Smooth muscle cell of the brain vasculature (primary cell): ENCODE measurements at places on chromosomes 2 and 18.

DNA sequence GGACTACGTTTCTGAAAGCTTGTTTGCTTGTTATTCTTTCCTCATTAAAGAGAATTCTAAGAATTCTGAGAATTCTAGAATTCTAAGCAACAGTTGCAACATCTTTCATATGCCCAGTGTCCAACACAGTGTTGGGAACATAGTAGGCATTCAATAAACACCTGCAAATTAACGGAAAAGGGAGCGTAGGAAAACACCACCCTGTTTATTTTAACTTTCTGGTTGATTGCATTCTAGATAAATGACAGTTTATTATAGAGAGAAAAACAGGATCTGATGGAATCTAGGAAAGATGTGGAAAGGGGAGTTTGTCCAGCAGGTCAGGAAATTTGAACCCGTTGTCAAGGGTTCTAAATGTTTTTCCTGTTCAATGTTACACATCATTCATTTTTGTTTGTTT lies 24.2 kb upstream of the EFEMP1 start:
- DNase-seq: no peak

- no peak for DNase-seq
Observed at GRCh38 chr2:27569398-27569797, 13.4 kb upstream of the ZNF512 start.

DNA sequence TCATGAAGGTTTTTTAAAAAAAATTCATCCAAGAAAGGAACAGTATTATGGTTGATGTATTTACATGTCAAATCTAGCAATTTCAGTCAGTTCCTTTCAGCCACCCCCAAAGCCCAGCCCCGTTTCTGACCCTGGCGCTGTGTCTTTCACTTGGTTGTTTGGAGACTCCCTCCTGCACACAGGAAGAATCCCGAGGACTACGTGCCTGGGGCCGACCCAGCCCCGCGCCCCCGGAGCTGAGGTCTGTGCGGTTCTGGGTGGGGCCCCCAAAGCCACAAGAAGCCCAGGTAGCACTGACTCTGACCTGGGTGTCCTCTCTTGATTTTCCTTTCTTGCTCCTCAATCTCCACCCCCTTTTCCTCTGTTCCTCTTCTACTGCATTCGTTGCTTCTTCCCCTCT lies 49.1 kb downstream of the TRAPPC12 start:
- no peak for DNase-seq

GRCh38 chr18:8562919-8563318 lies 46.3 kb upstream of the RAB12 start:
- DNase-seq: no peak

DNA sequence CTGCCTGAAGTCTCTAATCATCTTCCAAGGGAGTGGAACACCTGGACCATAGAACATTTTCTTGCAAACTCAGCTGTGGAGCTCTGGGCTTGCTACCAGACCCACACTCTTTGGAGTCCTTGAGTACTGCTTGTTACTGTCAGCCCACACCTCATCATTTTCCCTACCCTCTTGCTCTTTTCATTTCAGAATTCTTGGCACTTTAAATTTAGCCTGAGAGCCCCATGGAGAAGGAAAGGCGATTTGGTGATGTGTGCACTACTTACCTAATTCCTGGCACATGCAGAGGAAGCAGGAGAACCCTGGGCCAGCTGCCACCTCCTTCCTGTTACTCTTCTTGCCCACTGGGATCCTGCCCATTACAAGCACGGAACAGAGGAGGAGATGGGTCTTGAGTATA lies 31.7 kb downstream of the TMEM178A start:
- DNase-seq: no peak

- DNase-seq: no peak
Observed at GRCh38 chr2:226526716-226527115, 272.9 kb downstream of the IRS1 start.

- no peak for DNase-seq
Observed at GRCh38 chr2:133223226-133223625, 345.0 kb downstream of the NCKAP5 start.

DNA sequence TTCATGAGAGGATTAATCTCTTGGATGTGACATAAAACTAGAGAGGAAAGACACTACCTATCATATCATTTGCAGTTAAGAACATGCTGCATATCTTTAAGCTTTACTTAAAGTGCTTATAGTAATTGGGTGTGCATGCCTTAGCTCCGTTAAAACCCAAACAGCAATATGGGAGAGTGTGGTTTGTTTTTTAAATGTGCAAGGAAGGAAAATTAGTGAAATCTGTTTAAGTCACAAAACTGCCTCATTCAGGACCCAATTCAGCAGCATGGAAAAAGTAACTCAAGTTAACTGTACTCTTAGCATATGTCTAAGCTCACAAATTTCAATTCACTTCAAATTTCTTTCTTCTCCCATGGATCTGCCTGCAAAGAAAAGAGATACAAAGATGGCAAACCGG lies 182.2 kb downstream of the ARHGAP15 start:
- DNase-seq: no peak

DNA sequence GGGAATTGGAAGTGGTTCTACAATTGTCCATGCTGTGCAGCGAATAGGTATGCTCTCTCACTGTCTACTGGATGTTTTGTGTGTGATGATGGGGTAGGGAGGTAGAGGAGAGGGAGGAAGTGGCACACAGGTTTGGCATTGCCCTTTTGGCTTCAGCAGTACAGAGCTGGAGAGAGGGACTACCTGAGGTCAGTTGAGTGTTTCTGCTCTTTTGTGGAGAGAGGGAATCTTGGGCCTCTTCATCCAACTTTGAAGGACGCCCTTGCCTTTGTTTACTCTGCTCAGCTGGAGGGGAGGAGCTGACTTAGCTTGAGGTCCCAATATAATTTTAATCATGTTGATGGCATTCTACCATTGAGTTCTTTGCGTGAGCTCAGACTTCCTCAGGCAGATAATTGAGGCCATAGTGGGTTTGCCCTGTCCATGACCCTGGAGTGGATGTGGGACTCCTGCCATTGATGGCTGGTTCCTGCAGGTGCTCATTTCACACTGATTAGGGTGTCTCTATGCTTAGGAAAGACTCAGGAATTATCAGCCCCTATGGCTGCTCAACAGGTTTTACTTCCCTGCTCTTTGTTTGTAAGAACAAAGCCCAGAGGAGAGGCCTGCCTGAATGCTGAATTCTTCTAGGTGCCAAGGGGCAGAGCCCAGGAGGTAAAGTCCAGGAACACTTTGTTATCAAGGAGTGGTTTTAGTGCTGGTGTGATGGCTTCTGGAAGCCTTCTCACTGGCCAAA lies 7.2 kb downstream of the RPIA start:
- no peak for DNase-seq

- DNase-seq: no peak
Observed at GRCh38 chr2:23381485-23381884, 3.5 kb upstream of the KLHL29 start.

- no peak for DNase-seq
Observed at GRCh38 chr2:50546790-50547189, 485.1 kb downstream of the NRXN1 start.

GRCh38 chr18:24461996-24462395 lies 1.6 kb downstream of the HRH4 start:
- no peak for DNase-seq

DNA sequence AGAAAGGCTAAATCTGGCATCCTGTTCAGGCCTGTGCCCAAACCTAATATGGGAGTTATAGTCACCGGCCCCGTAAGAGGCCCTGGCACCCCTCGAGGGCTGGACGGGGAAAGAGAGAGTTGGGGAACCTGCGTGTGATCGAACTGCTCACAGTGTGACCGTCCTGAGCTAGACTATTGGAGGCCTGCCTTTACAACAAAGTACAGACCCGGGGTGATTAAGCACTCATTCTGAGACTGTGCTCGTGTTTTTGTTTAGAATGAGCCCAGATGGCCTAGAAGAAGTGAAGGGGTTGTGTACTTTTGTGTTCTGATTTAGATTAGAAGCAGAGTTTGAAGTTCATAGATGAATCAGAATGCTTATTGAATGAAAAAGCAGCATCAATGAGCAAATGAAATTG lies 115.3 kb downstream of the ACOXL start:
- no peak for DNase-seq

DNA sequence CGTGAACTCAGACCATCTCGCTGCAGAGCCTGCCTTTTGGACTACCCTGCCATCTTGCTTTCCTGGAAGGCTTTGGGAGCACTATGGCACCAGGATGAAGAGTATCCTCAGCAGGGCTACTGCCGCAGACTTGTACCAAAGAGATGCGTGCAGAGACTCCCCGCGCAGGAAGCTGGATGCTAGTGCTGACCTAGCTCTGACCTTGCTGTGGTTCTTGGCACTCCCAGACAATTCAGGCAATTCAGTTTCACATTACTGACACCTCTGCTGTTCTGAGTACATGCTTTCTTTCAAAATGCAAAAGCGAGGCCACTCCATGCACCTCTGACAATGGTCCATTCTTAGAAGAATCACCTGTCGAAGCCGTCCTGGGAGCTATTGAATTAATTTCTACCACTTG lies 251.5 kb upstream of the MEX3C start:
- no peak for DNase-seq

DNA sequence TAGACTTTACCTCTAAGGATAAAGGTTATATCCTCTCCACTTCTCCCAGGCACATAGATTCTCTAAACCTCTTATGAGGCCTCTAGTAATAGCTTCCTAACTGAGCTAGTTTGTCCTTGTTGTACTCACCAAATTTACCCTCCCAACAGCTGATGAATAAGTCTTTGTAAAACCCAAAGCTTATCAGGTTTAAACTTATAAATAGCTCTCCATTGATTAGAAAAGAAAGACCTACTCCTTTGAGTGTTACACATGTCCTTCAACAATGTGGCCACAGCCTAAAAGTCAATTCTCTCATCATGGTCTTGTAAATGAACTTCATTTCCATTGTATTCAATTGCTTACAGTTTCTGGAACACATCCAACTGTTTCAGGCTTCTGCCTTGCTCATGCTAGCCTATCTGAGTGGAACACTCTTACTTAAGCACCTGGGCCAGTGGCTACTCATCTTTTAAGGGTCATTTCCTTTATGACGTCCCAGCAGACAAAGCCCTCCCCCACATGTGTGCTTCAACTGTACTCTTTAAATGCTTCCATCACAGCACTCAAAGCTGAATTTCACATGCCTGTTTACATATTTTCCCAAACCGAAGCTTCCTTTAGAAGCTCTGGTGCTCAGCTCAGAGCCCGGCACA lies 131.6 kb downstream of the CDH2 start:
- DNase-seq: no peak

GRCh38 chr2:20291106-20291564 lies 59.5 kb downstream of the PUM2 start:
- DNase-seq: peak; percentile 67

GRCh38 chr2:8525582-8526402 lies 156.1 kb upstream of the ID2 start:
- DNase-seq: no peak

DNA sequence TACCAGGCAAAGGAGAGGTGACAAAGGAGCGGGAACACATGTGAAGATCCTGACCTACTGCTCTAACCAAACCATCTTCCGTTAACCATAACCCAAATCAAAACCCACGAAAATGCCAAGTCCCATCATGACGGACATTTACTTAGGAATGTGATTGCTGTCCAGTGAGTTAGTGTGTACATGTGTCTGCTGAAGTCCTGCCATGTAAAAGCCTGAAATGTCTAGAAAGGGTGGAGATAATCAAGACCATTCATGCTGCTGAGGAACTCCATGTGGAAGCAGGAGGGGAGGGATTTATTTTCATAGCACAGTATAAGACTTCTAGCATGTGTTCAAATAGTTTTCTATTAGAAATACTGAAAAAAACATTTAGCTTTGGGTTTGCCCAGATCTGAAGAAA lies 137.0 kb upstream of the BOD1L2 start:
- DNase-seq: no peak

- DNase-seq: no peak
Observed at GRCh38 chr18:74271635-74272034, 20.1 kb downstream of the CYB5A start.

GRCh38 chr2:9208875-9209274 lies 2.3 kb downstream of the ASAP2 start:
- DNase-seq: no peak

- no peak for DNase-seq
Observed at GRCh38 chr18:40197711-40198110, 1757.3 kb upstream of the PIK3C3 start.

GRCh38 chr2:133811409-133812125 lies 243.3 kb upstream of the NCKAP5 start:
- no peak for DNase-seq

DNA sequence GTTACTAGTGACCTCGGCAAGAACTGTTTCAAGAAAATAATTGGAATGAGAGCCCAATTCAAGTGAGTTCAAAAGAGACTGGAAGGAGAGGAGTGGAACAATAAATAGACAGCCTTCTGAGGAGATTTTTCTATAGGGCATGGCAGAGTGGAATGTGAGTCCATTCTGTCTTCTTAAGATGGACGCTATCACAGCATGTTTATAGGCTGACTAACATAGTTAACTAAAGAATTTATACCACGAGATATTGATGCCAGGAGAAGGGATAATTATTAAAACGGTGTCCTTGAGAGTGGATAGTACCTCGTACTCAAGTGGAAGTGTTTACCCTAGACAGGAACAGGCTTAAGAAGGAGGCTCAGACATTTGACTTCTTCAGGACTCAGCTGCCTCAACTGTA lies 143.5 kb upstream of the RBBP8 start:
- DNase-seq: no peak

GRCh38 chr2:137969418-137969765 lies 5.1 kb downstream of the HNMT start:
- peak; percentile 29 for DNase-seq

GRCh38 chr2:177478029-177478428 lies 85.5 kb downstream of the AGPS start:
- DNase-seq: no peak

DNA sequence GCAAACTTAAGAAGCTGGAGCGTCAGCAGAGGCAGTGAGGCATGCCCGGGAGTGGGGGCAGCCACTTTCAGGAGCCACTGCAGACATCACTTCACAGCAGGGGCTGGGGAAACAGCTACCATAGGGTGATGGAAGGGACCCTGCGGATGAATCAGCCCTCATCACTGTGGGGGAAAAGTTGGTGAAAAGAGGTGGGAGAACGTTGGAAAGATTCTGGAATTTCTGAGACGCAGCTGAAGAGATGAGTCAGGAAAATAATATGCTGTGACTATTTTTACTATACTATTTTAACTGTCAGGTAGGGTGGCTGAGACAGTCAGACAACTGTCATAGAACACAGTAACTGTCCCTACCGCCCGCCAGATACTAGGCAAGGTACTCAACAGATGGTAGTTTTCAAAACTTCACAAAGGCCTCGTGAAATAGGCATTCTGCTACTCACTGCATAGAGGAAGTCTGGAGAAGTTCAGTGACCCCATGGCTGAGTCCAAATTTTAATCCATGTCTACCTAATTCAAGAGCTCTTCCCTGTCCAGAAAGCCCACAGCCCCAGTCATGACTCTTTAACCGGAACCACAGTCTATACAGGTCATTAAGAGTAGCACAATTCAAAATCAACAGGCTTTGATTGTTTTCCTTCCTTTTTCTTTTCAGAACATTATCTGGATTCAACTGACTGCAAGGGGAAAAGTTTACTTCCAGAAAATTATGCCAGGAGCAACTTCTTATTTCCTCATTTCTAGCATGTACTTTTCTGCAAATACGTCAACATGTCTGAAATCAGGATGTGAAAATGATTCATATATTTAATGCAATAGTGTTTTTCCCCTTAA lies 39.3 kb upstream of the EPB41L3 start:
- no peak for DNase-seq
